M059J (cell line): ENCODE measurements at places on chromosomes 12 and 14. TPM values are rescaled to one million over a fixed set of nuclear protein-coding genes. Genes with fewer than 3 reads are reported as not detected.
A peak's percentile ranks its signal among the peaks of the same experiment; 100 is the strongest.

DNA sequence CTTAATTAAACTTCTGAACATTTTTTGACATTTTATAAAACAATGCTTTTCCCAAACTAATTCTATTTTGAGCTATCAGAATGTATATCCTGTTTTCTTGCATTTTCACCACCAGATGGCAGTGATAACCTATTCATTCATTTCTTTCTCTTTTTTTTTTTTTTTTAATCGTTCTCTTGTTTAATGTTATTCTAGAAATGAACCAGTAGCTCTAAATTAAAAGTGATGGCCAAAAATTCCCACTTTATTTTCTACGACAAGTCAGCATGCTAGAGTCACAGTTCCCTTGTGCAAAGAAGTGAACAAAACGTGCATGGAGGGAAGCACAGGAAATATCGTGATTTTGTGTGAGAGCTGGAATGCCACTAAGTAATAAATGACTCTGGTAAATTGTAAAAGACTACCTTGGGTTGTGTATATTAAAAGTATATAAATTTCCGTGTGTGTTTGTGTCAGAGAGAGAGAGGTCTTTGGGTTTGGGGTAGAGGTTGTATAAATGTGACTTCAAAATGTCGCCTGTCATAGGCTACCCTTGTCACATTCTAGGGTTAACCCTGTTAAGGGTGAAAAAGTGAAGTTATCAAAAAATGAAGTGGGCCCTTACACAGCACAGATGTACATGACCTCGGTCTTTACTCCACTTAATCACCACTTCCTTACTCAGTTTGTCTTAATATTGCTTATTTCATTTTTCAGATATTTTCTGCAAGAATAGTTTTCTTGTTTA is 40.4 kb upstream of the LDHB start:
- DNase-seq: peak; percentile 31

- no peak for DNase-seq
Measured at GRCh38 chr12:116261525-116262100, 15.9 kb downstream of the MED13L start.

DNA sequence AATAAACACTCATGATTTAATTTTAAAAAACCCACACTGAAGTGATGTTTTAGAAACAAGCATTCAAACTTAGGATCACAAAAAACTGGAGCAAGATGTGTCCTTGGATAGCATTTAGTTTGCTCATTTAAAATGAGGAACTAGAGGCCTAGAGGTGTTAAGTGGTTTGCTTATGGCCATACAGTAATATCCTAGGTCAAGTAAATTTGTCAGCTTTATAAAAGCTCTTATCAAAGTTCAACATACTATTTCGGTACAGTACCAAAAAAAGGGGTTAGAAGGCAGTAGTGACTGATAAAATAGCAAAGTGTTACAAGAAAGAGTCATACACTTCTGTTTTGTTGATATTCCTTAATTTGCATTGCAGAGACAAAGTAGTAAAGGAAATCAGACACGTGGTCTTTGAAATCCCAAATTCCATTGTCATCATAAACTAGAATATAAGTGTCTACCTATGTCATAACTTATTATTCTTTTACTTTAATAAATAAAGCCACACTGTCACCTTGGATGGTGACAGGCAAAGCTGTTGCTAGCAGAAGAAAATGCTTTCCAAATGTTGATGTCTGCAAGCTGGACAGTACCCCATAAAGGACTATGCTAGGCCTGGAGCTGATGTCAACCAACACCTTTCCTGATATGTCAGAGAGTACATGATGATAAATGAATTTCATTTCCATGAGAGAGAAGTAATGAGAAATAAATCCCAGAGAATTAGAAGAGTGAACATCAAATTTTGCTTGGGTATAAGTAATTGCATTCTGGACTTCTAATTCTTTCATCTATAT is 17.6 kb upstream of the SRP54 start:
- DNase-seq: no peak

- no peak for DNase-seq
Measured at GRCh38 chr14:54697803-54698202, 130.9 kb downstream of the SAMD4A start.

DNA sequence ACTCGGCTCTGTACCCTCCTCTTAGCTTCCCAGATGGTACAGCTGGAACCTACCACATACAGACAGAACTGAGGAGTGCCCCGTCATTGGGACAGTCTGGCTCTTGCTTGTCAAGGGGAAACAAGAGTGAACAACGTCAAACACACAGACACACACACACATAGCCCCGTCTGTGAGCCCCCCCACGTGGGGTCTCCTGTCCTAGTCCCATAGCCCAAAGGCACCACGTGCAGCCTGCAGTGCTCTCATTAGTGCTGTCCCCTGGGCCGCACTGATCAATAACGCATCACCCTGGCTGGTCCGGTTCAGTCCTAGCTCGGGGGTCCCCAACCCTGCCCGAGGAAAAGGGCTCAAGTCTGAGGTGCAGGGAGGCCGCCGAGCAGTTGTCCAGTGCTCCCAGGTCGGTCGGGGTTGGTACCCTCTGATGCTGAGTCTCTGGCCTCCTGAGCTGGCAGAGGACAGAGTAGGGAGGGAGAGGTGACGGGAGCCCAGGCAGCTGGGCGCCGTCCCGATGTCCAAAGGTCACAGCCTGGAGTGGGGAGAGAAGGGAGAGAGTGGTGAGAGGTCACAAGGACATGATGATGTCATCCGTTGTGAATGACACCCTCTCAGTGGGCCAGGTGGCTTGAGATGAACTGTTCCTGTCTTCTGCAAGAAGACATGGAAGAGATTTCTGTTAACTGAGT is 105.4 kb upstream of the NOS1 start:
- DNase-seq: no peak

DNA sequence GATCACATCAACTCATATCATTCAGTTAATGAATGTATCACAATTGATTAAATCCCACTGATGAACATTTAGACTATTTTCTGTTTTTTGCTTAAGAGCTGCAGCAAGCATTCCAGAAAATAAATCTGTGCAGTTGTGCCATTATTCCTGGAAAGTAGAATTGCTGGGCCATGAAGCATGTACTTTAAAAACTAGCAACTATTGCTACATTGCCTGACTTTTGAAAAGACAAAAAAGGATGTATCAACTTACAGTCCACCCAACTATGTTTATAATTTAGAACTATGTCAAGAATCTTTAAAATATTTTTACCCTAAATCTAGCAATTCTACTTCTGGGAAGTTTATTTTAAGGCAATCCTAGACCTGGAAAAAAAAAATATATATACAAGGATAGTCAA is 33.4 kb upstream of the ERGIC2 start:
- DNase-seq: no peak

GRCh38 chr12:62934239-62934798 is 631 bp downstream of the PPM1H start:
- DNase-seq: peak; percentile 51

- DNase-seq: no peak
Measured at GRCh38 chr12:39157696-39158342, 252.4 kb upstream of the CPNE8 start.

DNA sequence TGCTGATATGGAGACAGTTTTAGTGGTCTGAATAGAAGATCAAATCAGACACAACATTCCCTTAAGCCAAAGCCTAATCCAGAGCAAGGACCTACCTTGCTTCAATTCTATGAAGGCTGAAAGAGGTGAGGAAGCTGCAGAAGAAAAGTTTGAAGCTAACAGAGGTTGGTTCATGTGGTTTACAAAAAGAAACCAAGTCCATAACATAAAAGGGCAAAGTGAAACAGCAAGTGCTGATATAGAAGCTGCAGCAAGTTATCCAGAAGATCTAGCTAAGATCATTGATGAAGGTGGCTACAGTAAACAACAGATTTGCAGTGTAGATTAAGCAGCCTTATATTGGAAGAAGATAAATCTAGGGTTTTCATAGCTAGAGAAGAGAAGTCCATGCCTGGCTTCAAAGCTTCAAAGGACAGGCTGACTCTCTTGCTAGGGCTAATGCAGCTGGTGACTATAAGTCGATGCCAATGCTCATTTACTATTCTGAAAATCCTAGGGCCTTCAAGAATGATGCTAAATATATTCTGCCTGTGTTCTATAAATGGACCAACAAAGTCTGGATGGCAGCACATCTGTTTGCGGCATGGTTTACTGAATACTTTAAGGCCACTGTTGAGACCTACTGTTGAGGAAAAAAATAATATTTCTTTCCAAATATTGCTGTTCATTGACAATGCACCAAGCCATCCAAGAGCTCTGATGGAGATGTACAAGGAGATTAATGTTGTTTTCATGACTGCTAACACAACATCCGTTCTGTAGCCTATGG is 361.0 kb downstream of the DPF3 start:
- no peak for DNase-seq

- no peak for DNase-seq
Measured at GRCh38 chr12:122835750-122836026, 431 bp downstream of the HIP1R start.

GRCh38 chr14:75703467-75703866 is 42.4 kb downstream of the TTLL5 start:
- no peak for DNase-seq

- DNase-seq: peak; percentile 3
Measured at GRCh38 chr12:45732250-45732649, 2.7 kb downstream of the ARID2 start.

ACSM4 gene
- not detected in 2 replicates for total RNA-seq

TCL1A gene
- not detected in 2 replicates for total RNA-seq

AMDHD1 gene
- total RNA-seq: 1.5 TPM in 1 of 2 replicates, not detected in the other

TSPAN9 gene
- total RNA-seq: 15.3 and 17.1 TPM in 2 replicates

OR4K14 gene
- total RNA-seq: not detected in 2 replicates
